Fibroblast of skin of scalp (primary cell): ENCODE measurements at places on chromosomes 16 and 17.

DNA sequence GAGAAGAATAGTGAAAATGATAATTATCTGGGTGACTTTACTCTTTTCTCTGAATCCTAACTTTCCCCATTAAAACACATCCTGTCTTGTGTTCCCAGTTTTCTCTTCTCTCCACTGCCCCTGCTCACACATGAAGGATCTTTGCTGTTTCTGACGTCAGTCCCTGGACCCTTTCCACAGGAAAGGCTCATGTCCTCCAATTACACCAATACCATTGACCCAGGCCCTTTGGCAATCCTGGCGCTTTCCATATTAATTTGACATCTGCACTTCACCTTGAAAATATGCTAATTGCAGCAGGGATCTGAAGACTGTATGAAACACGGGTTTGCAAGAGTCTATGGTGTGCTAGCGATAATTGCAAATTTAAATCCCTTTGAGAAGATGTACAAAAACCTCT is 170.2 kb upstream of the GOT2 start:
- no peak for DNase-seq

GRCh38 chr17:38711792-38712571 is 6.9 kb downstream of the MLLT6 start:
- DNase-seq: peak; percentile 61

- no peak for DNase-seq
These were observed 14.6 kb downstream of the CACNA1H start for GRCh38 chr16:1167276-1168107.

GRCh38 chr17:81959362-81960129 is 1.4 kb downstream of the NOTUM start:
- DNase-seq: peak; percentile 51

GRCh38 chr17:75652341-75652740 is 14.6 kb downstream of the RECQL5 start:
- no peak for DNase-seq

GRCh38 chr17:50298018-50298417 is 23.8 kb downstream of the TMEM92 start:
- no peak for DNase-seq

DNA sequence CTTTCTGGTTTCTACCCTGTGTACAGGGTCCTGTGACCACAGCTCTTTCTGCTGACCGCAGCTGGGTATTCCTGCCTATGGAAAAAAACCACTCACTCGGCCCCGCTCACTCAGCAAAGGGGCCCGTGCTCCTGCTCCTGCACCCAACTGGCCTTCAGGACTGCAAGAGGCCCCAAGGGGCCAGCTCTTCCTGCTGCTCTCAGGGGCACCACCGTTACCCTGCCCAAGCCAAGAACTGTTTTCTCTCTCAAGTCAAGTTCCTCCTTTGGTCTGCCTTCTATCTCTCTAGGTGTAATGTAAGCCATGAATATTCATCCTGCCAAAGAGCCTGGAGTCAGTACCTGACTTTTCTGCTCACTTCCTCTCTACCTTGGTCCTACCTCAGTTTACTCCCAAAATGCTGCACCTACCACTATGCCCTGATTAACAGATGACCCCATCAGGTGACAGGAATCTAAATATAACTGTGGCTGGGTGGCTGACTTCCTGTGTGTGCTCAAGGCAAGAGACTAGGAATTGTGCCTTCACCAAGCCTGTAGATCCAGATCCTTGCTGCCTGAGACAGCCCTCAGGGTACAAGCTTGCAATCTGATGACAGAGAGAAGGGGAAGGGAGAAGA is 20.4 kb upstream of the SCIMP start:
- no peak for DNase-seq

- peak; percentile 32 for DNase-seq
These were observed 589 bp downstream of the XYLT2 start for GRCh38 chr17:50346313-50347116.

DNA sequence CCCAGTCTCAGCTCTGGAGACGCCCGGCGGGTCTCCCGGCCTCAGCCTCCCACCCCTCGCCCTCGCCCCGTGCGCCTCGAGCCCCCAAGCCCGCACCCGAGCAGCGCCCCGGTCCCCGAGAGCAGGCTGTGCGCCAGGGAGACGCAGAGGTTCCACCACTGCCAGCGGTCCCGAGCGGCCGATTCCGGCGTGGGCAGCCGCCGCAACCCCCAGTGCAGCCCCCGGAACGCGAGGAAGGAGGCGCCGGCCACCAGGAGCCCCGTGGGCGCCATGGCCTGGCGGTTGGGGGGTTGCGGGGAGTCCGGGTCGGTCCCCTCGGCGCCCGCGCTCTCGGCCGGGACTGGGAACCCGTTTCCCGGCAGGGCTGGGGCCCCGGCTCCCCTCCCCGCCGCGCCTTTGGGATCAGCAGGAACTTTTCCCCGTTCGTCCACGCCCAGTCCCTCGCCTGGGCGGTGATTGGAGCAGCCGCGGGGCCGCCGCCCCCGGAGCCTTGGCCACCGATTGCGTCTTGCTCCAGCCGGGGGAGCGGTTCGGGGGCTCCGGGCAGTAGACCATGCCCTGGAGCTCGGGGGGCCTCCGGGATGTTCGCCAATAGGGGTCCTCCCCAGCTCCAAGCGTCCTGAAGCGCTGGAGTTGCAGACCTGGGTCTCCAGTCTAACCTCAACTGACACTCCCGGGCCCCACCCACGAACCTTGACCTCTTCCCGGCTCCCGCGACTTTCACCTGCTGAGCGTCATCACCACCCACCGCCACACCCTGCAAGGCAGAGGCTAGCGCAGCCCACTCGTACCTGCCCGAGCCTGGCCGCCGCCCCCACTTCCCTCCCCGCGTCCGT is at the start of gene TLCD2:
Gene TLCD2 (minus strand): TSS at position 407 of the 836 bp plus-strand sequence. CDS start 135 bp downstream, at position 272.
- peak; percentile 83 for DNase-seq

DNA sequence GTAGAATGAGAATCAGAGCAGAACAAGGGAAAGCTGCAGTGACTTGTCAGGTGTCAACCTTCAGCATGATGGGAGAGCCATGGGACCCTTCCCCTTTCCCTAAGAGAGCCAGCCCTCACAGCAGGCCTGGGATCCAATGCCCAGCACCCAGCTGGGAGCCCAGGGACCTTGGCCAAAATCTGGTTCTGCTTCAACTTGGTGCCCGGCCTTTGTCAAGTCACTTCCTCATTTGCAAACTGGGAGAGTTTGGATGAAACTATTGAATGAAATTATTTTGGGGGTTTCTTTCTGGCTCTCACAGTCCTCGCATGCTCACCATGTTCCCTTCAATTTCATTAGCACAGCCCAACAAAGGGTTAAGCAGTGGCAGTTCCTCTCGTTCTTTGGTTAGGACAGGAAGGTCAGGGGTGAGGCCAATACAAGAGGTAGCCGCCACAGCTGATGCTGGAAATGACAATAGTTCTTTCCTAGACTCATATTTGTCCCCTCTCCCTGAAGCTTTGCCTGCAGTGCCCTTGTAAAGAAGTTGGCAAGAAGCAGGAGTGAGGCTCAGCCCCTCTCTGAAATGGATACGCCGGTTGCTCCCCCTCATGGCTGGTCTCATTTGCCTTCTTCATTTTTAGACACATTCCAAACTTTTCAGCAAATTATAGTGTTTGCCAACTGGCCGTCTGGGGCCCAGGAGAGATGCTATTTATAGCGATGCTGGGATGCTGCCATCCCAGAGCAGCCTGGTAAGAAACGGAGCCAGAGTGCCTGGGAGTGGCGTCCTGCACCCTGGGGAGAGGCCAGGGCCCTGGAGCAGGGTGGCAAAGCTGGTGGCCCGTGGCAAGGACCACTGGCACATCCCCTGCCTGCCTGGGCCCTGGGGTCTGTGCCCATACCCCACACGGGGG is 34.5 kb upstream of the MEOX1 start:
- peak; percentile 76 for DNase-seq

GRCh38 chr17:75535119-75535537 is 9.6 kb downstream of the LLGL2 start:
- DNase-seq: no peak
